Daoy (cell line): ENCODE measurements at places on chromosomes 2 and 18. TPM values are rescaled to one million over a fixed set of nuclear protein-coding genes. Genes with fewer than 3 reads are reported as not detected.
A peak's percentile ranks its signal among the peaks of the same experiment; 100 is the strongest.

GRCh38 chr2:196758474-196759377, 40.8 kb downstream of the GTF3C3 start:
- DNase-seq = no peak

Gene BOLL
- total RNA-seq = not detected in 2 replicates

DNA sequence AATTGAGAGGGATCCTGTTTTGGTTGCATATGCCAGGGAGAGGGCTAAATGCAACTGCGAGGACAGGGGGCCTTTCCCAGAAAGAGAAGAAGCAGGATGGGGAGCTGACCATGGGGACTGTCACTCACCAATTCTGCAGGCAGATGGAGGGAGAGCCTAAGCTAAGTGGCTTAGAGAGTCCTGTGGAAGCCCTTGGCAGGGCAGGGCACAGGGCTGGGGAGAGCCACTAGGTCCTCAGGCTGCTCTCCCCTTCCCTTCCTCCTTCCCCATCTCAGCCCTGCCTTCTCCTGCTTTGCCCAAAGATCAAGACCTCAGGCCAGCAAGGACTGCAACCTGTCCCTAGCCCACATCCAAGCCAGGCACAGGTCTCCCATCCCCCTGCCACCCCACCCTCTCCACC, 24.4 kb upstream of the CATIP start:
- DNase-seq = no peak

DNA sequence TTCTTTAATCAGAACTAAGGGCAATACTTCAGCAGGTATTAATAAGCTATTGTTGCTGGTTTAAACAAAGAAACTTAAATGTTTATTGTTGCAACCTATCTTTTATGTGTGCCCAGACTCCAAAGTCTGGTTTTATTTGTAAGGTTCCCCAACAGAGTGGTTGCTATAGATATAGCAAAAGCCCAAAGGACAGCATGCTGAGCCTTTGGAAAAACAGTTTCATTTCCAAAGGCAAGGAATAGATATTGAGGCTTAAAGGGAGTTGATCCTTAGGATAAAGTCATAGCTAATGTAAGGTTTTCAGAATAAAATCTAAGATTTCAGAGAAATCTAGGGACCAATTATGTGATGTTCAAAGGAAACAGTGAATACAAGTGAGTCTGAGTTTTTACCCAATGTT, 413.2 kb upstream of the SLC14A2 start:
- no peak for DNase-seq

DNA sequence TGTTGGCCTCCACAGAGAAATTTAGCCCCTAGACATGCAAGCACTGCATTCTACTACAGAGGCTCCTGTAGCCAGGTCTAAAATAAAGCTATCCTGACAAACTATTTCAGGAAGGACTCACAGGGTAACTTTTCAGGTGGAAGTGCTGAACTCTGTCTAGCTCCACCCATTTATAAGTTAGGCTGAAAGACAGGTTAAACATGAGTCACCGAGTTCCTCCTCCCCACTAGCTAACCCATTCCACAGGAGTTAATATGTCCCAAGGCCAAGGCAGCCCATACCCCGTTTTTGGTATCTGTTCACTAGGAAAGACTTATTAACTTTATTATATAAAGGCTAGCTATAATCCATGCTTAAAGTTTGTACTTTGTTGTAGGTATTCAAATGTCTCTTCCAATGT, 3.5 kb downstream of the CWC22 start:
- DNase-seq = no peak

Gene NPHP1
- 4.8 and 7.5 TPM in 2 replicates for total RNA-seq

GRCh38 chr2:104790901-104791495, 62.9 kb upstream of the POU3F3 start:
- no peak for DNase-seq

GRCh38 chr2:47150175-47150574, 4.9 kb downstream of the STPG4 start:
- DNase-seq = no peak

DNA sequence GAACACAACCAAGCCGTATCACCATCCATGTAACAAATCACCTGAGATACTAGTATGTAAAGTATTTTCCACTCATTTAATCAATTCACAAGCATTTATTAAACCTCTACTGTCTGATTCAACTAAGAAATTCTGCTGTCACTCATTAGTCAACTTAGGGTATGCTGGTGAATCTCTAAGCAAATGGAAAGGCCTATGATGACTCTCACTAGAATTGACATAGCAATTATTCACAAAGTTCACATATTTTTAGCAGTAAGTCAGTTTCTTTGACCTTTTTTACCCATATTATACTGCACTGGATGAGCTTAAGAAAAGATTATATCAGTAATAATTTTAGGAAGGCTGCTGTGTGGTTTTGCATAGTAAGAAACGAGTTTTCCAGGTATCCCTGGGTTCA, 130.1 kb downstream of the SLC8A1 start:
- DNase-seq = no peak

- peak; percentile 11 for DNase-seq
These were observed 265.1 kb downstream of the SH3BP4 start for GRCh38 chr2:235216901-235217300.

DNA sequence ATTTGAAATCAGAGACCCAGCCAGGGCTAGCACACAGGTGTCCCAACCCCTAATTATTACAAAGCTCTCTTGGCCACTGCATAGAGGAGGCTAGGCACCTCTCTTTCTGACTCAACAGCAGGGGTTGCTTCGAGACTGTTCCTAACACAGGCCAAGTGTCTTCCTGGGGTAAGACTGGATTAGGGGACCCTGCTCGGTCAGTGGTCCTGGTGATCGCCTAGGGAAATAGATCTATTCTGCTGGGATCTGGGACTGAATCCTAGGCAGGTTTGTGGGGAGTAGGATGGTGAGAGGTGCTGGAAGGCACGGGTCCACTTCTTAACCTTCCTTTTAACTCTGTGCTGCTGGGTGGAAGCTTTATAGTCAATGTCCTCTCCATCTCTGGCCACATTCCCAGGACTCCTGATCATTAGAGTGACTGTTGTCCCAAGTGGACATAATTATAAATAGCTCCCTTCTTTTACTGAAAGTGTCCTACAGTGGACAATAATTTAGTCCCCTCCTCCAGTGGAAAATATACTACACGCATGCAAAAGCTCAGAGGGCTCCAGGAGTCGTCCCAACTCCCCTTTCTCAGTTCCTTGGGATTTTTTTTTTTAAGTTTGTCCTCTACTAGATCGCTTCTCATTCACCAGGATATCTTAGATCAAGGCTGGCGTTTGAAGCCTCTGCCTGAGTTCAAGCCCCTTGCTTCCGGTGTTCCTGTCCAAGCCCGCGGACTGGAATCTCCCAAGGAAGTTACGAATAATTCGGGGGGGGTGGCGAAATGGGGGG, 1.3 kb upstream of the TRIB2 start:
- peak; percentile 17 for DNase-seq

GRCh38 chr2:138744713-138745112, 35.5 kb downstream of the NXPH2 start:
- no peak for DNase-seq

- no peak for DNase-seq
These were observed 11.1 kb downstream of the SLC8A1 start for GRCh38 chr2:40440835-40441234.

- DNase-seq = no peak
These were observed 19.0 kb downstream of the CRIM1 start for GRCh38 chr2:36374585-36374984.

Gene RBM44
- total RNA-seq = 0.06 and 0.30 TPM in 2 replicates

Gene PEX13
- total RNA-seq = 24.6 and 61.3 TPM in 2 replicates

DNA sequence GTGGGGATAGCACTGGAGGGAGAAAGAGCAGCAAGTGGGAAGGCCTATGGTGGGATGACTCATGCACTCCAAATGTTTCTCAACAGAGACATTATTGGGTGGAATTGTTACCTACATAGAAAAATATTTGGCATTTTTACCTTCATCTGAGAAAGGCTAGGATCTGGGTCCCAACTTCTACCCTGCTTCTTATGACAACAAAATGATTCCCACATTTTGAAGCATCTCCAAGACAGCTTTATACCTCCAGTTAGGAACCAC, 908.9 kb upstream of the GYPC start:
- no peak for DNase-seq

Gene ASAP2
- total RNA-seq = 20.3 and 22.7 TPM in 2 replicates

Gene ACVR1
- 7.2 and 11.3 TPM in 2 replicates for total RNA-seq

DNA sequence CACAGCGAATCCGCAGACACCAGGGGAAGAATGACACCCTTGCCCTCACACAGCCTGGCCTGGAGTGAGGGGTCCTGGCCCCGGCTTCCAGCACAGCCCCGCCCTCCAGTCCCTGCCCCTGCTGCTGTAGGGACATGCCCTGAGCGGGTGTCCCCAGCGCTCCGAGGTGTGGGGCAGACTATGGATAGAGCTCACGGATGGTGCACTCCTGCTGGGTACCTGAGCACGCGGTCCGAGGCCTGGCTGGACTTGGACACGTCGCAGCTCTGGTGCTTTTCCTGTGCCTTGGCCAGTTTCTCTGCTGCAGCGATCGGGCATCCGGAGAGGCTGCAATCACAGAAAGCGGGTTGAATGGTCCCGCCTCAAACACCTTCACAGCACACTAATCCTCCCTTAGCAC, 165.7 kb upstream of the PXDN start:
- no peak for DNase-seq

GRCh38 chr2:105114551-105114950, 76.7 kb downstream of the MRPS9 start:
- peak; percentile 53 for DNase-seq

Gene RAMP1
- total RNA-seq = 12.9 and 13.4 TPM in 2 replicates

Gene FOXI3
- total RNA-seq = 0.18 and 0.23 TPM in 2 replicates

GRCh38 chr2:174121612-174122011, 126.7 kb downstream of the OLA1 start:
- DNase-seq = no peak

GRCh38 chr2:229456091-229456490, 185.0 kb upstream of the PID1 start:
- no peak for DNase-seq

Gene GAL3ST2
- not detected in 2 replicates for total RNA-seq

- DNase-seq = no peak
These were observed 71.9 kb downstream of the TEX51 start for GRCh38 chr2:126970583-126970982.
